NCI-H2029 treated with DMSO at 0.1 percent for 48 hours (cell line): ENCODE measurements at places on chromosomes 6 and 20.

GRCh38 chr20:52972190-52972937, at the start of gene TSHZ2:
TSS of gene TSHZ2 (plus strand) at chr20:52972358. CDS start at chr20:52973294, 936 bp downstream.
- DNase-seq, result peak; percentile 69

DNA sequence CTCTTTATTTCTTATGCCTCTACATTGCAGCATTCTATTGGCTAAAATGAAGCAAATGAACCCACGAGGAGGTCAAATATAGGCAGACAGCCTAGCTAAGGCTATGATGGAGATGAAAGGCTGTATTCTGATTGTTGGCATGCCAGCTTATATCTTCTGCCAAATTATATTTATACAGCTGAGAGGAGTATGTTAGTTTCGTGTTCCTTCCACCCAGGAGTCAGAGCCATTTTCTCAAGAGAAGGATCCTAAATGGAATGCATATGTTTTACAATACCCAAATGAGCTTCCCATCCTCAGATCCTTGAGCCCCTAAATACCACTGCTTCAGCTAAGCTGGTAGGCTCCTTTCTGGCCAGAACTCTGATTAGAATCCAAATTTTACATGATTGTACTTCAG, 178.4 kb upstream of the HDDC2 start:
- no peak for DNase-seq

- no peak for DNase-seq
Measured at GRCh38 chr20:12594410-12595088, 414.2 kb upstream of the SPTLC3 start.

DNA sequence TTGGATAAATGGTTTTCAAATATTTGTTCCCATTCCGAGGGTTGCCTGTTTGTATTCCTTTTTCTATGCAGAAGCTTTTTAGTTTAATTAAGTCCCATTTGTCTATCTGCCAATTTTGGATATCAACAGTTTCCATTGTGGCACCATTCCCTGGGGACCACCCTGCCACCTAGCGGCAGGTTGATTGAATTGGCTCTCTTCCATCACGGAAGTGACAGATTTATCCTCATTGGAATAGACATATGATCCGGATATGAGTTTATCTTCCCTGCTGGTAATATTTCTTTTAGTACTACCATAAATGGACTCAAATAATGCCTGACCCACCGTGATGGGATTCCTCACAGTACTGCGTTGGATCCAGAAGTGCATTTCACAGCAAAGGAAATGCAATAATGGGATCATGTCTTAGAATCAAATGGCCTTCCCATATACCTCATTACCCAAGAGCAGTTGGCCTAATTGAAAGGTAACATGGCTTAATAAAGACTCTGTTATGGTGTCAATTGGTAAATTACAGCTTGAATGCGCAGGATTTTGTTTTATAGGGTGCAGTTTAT, 327.0 kb downstream of the BMP2 start:
- peak; percentile 70 for DNase-seq

GRCh38 chr6:119276211-119276610, 73.3 kb downstream of the MAN1A1 start:
- DNase-seq, result no peak

DNA sequence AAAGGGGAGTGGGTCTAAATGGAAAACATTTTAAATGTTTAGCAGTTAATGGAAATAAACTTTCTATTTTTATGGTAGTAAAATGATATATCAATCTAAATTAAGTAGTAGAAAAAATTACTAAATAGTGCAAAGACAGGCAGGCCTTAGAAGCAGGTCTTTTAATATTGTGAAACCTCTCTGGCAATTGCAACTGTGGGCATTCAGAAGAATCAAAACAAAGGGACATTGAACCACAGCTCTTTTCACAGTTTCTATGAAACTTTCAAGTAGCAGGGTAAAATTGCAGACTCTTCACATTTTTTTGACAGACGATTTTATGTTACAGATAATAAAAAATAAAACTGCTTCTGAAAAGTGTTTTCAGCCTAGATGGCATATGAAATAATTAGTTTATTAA, 533.7 kb downstream of the BCKDHB start:
- DNase-seq, result no peak

DNA sequence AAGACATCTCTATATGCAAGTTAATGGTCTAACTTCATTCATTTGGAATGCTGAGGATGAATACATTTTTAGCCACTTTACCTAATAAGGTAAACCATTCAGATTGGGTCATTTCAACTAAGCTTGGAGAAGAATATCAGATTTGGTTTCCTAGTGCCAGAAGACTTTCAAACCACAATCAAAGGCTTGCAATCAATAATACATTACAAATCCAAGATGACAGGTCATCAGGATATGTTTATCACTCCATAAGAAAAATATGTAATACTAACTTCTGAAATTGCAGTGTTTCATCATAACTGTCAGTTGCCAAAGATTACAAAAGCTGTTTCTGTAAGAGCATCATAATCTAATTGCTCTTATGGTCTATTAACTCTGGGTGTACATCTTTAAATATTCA, 654.0 kb downstream of the COL12A1 start:
- DNase-seq, result no peak

DNA sequence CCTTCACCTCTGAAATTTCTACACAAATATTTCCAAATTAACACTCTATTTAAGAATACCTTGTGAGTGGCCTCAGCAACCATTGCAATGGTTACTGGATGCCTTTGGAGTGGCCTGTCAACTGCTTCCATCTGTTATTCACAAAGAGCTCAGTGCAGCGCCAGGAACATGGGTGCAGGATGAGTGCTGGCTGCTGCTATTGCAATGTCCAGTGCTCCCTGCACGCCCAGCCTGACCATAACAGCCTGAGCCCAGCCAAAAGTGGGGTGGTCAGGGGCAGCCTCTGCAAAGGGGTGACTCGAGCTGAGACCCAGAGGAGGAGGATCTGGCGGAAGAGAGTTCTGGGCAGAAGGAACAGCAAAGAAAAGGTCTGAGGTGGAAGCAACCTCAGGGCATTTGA, 18.4 kb downstream of the CASS4 start:
- DNase-seq, result no peak

DNA sequence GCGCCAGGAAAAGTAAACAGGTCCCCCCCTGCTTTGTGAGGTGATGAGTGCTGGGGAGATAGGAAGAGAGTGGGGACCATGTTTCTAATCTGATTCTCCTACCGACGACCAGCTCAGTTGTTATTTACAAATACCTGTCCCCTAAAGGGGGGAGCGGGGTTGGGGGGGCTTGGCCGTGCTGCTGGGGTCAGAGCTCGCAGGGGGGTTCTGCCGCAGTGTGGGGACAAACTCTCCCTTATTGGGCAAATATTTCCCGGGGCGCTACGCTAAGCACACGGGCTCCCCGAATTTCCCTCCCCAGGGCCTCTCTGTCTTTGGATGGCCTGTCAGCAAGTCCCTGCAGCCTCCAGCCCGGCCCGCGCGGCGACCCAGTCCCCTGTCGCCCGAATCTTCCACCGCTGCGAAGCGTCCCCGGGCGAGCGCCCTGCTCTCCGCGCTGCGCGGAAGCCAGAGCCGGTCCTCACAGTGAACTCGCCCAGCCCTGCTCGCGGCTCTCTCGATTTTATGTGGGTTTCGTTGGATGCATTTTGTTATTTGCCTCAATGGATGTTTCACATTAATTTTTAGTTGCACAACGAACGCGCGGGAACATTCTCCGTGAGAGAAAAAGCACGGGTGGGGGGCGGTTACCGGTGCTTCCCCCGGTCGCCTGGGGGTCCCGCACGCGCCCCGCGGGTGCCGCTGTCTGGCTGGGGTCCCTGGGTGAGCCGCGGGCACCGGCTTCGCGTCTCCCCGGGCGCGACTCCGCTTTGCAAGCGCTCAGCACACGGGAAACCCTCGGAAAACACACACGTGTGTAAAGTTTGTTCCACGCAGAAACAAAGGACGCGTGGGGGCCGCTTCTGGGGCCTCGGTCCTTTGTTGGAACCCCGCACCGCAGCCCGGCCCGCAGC, 1.5 kb upstream of the STX16 start:
- no peak for DNase-seq

DNA sequence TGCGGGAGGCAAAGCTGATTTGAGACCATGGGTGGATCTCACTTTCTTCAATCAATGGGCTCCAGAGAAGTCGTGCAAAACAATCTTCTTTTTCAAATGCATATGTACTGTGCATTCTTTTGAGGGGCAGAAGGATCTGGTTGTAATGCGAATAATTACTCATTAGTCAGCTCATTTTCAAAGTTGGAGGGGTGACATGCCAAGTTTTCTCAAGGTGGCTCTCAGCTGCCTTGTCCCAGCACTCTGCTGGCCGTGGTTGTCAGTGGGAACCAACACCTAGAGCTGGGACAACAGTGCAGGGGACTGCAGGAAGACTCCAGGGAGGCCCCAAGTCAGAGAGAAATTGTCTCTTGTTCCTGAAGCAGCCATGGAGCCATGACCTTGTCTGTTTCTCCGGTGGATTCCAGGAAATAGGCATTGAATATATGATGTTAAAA, 25.3 kb downstream of the MYT1 start:
- no peak for DNase-seq

DNA sequence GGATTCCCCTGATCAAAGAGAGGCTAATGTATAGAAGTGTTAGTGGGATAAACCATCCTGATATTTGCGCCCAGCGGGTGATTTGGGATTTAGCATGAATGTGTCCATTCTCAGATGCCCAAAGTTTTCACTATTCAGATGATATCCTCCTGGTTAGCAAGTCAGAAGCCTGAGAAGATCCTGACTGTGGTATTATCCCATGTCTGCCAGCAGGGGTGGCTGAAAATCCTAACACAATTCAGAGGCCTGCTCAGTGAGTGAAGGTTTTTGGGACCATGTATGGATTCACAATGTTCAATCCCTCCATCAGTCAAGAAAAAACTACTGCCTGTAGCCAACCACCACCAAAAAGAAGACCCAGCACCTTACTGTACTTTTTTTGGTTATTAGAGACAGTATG, 34.1 kb upstream of the SPACA1 start:
- no peak for DNase-seq

DNA sequence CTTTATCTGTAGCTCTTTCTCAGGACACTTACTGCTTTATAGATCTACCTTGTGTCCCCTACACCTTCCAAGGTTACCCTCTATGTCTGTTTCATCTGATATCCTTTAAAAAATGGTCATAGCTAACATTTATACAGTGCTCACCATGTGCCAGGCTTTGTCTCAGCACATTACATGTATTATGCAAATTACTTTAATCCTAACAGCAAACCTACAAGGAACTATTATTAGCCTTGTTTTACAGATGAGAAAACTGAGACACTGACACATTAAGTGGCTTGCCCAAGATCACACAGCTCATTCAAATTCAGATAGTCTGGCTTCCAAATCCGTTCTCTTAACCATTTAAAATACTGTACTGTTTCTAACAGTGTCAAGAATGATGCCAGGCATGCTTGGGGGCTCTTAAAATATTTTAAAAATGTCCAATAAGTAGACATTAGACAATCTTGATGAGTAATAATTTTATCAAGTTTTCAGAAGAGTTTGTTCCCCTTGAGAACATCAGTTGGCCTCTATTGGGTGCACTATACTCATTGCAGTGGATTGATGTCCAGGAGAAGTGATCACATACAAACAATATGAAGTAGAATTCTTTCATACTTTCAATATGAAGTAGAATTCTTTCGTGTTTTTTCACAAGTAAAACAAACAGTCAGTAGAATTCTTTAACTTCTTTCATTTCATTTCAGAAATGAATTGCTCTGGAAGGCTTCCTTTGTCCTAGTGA, 69.6 kb downstream of the DNAH8 start:
- no peak for DNase-seq

DNA sequence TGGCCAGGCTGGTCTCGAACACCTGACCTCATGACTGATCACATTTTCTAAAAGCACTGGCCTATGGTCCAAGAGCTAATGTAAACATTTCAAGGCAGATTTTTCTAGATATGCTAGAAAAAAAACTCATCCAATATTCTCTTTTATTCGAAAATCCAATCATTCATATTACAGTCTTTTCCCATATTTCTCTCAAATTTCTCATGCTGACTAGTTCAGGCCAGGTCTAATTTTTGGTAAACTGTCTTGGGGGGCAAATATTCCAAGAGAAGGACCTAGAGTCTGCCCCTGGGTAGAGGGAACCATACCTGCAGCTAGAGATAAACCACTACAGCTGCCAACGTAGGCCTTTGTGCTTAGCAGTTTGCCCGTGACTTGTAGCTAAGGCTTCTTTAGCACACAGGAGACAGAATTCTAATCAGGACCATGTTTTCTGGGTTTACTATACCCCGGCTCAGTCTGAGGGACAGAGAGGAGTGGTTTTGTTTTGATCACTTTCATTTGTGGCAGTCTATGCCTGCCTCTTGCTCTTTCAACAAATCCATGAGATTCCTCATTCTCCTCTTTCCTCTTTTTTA, 71.8 kb upstream of the CITED2 start:
- no peak for DNase-seq

GRCh38 chr6:119742188-119742803, 392.7 kb upstream of the MAN1A1 start:
- peak; percentile 63 for DNase-seq

- DNase-seq, result no peak
Measured at GRCh38 chr6:123518441-123519188, 118.1 kb downstream of the TRDN start.

DNA sequence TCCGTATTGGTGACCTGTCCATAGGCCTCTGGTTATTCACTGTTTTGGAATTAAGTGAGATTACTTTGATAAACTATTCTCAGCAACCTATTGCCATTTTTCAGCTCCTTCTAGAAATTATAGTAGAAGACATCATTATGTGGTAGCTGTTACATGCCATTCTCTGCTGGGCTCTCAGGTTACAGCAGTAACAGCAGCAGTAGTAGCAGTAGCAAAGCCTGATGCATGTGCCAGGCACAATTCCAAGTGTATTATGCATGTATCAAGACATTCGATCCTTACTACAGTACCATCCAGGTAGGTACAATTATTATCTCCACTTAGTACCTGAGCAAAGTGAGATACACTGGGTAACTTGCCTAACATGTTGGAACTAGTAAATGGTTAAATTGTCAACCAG, 74.3 kb downstream of the RPS12 start:
- no peak for DNase-seq

DNA sequence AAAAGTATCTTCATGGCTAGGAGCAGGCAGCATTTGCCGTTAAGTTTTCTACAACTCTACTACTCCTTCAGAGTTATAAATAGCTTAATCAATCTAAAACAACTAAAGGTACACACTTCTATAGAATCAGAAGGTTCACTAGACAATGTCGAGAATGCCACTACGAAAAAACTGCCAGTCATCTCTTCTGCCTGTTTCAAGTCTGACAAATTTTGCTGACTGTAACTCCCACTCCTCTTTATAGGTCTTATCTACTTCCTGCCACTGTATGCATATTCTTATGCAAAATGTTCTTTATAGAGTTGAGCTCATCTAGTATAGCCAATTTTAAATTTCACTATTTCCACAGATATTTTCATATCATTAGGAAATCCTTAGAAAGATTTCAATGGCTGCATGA, 160.1 kb downstream of the EYS start:
- no peak for DNase-seq

GRCh38 chr20:52291109-52291508, 99.5 kb upstream of the ZFP64 start:
- no peak for DNase-seq

GRCh38 chr6:124436803-124437202, 525.4 kb upstream of the RNF217 start:
- no peak for DNase-seq
